ENCODE measurements at places on chromosomes 3 and 15.

GRCh38 chr3:170701696-170702678, 116.1 kb upstream of the SLC7A14 start:
- DNase-seq = no peak

GRCh38 chr3:122975163-122975923, 52.2 kb downstream of the SEMA5B start:
- no peak for DNase-seq

GRCh38 chr3:188179006-188179966, 25.3 kb downstream of the LPP start:
- no peak for DNase-seq

DNA sequence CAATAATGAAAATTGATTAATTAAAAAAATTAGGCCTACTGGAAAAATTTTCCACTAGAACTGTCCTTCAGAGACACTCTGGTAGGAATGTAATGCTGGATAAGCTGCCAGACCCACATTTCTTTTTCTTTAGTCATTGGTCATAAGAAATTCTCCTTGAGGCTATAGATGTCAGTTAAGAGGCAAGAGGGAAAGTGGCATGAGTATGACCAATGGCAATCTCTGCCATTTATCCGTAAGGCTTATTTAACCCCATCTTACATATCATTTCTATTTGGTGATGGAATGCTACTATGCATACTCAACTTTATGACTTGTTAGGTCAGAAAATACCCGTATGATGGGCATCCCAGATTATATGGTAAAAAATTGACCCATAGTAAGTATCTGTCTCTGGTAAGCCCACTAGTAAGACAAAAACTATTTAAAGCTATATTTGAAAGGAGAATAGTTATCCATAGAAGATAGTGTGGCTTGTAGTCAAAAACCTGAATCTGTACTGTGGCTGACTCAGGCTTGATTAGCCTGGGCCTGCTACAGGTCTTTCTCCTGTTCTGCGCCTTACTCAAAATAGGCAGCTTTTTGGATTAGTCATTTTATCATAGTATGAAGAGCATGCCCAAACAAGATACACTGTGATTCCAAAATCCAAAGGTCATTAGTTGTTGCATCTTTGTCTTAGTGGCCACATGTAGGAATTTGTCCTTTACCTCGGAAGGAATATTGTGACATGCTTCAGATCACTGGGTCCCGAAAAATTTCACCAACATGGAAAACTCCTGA, 314.7 kb downstream of the PYDC2 start:
- no peak for DNase-seq

GRCh38 chr3:72078676-72079368, 293.9 kb upstream of the PROK2 start:
- no peak for DNase-seq

DNA sequence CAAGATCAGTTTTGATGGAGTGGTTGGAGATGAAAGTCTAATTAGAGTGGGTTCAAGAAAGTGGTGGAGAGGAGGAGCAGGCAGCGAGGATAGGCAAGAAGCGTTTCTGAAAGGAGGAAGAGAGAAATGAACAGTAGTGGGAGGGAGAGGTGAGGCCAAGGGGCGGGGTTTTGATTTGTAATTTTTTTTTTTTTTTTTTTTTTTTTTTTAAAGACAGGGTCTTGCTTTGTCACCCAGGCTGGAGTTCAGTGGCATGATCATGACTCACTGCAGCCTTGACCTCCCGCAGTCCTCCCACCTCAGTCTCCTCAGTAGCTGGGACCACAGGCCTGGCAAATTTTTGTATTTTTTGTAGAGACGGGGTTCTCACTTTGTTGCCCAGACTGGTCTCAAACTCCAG, 36.6 kb downstream of the MRAS start:
- DNase-seq = no peak

- no peak for DNase-seq
These were observed 53.1 kb downstream of the DNASE1L3 start for GRCh38 chr3:58157700-58158099.

DNA sequence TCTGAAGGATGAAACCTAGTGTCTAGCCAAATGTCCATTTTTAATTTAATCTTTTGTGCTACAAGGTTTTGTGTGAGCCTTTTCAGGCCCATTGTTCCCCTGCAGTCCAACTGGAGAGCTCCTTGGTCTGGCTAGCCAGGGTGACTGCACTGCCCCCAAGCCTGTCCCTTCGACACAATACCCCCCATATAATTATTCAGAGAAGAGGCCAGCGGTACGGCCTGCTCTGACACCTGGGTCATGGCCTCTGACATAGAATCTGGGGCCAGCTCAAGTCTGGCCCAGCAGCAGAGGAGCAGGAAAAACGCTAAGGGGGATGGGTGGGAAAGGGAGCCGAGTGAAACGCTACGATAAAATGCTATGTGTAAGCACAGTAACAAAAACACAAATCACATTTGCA, 64.2 kb upstream of the PYGO1 start:
- peak; percentile 7 for DNase-seq

DNA sequence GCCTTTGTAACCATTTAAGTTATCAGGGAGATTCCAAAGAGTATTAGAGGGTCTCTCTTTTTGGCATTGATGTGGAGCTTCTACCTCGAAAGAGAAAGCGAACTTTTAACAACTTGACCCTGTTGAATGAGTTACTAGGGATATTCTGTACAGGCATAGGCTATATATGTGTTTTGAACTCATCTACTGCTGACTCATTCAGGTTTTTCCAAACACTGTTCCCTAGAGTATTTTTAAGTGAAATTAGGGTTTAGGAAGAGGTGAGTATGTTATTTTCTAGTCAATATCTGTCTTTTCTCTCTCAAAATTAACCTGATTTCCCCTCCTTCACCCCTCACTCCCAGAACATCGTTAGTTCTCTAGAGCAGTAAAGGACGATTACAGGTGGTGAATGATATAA, 228.1 kb upstream of the C2CD4B start:
- no peak for DNase-seq

DNA sequence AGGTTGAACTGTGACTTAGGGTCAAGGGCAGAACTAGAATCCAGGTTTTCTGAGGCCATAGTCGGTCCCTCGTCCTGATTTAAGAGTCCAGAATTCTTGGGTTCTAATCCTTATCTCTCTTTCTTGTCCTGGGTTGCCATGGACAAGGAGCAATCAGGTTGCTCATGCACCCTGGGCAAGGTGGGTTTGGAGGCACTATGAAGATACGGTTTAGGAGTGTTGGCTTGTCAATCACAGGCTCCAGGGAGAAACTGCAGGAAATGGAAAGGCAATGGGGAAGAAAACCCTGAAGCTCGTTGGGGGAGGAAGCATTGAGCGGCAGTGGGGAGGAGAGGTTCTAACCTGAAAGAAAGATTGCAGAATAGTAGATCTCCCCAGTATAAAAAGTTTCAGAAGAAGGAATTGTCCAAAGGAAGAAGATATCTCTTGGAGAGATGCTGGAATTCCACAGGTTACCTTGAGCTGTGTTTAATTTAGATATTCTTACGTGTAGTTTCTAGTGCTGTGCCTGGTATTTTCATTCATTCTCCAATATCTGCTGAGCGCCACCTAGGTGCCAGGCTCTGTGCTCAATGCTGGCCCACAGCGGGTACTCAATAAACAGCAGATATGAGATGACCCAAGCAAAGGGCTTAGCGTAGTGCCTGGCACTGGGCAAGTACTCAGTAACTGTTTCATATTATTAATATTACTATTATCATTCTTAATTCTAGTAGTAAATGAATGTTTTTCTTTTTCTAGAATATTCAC, 2.0 kb downstream of the ACAN start:
- no peak for DNase-seq

Data from C1 segment of cervical spinal cord (tissue), 14 donors.